Right ventricle myocardium inferior (tissue), 1 donor: ENCODE measurements at places on chromosomes 2 and 18.

GRCh38 chr2:25009954-25010353 lies 31.9 kb upstream of the EFR3B start:
- no peak for DNase-seq

DNA sequence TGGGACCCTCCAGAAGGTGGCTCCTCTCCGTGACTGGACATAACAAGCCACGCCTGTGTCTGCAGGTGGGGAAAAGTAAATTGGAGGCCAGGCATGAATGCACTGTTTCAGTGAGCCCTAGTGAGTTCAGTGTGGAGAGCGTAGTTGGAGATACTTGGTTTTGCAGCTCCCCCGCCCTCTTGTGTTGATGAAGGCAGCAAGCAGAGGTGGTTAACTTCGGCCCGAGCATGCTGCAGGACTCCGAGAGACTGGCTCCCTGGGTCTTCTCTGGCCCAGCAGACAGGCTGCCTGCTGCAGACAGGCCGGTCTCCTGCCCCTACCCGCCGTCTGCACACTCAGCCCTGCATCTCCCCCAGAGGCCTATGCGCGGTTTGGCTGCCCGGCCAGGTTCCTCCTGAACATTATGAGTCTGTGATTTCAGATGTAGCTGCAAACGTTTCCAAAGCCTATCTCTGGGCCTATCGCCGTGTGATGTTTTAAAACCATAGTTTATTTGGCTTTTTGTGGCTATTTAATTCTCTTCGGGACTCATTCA lies 102.4 kb downstream of the LDLRAD4 start:
- DNase-seq = no peak

GRCh38 chr2:83827618-83828017 lies 631.5 kb downstream of the SUCLG1 start:
- peak; percentile 5 for DNase-seq

DNA sequence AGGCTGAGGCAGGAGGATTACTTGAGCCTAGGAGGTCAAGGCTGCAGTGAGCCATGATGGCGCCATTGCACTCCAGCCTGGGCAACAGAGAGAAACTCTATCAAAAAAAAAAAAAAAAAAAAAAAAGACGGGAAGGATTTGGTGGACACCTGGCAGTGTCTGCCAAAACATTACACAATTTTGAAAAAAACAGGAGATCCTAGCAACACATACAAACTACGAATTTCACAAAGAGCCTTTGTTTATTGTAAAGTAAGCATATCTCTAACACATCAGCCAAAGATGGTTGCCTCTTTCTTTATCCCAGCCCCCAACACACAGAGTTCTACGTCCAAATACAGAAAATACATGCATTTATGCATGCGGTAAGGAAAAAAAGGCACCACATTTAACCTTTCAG lies 7.6 kb downstream of the GPR45 start:
- DNase-seq = no peak

- no peak for DNase-seq
Measured at GRCh38 chr18:78447211-78447610, 532.4 kb upstream of the SALL3 start.

DNA sequence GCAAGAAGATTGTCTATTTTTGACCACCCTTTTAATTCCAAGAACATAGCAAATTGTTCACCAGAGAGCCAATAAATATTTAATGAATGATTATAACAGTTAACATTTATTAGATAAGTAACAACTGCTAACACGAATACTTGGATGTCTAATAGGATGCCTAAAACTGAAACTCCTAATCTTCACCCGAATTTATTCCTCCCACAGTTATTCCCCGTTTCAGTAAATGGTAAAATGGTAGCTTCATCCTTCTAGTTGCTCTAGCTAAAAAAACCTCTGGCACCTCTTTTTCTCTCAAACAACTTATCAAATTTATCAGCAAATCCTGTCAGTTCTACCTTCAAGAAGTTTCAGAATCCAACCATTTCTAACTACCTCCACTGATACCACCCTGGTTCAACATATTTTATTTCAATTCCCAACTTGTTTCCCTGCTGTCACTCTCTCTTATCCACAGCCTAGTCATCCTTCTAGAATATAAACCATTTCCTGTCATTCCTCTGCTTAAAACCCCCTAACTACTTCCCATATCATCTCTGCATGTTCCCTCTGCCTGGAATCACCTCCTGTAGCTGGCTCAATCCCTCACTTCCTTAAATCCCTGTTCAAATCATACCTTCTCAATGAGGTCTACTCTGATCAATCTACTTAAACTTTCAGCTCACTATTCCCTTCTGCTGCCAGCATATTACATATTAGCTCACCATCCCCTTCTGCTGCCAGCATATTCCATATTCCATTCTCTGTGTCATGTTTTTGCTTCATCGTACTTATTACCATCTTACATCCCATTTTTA lies 93.8 kb downstream of the ROCK2 start:
- DNase-seq = no peak

DNA sequence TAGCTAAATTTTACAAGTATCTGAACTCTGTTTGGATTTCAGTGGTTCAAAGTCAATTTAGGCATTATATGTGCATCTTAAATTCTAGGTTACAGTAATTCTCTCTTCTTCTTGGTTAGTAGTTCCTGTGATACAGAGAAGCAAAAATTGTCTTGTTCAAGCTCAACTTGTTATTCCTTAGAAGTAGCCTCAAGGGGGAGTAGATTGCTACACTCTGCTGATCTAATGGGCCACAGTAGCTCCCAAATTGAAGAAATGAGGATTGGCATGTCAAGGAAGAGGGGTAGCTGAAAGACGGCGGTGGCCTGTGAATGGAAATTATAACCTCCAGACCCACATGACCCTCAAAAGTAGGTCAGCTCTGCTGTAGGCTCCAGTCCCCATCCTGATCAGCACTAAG lies 334.7 kb downstream of the HRH4 start:
- DNase-seq = no peak

- DNase-seq = no peak
Measured at GRCh38 chr18:79855147-79855933, 57.6 kb downstream of the KCNG2 start.

DNA sequence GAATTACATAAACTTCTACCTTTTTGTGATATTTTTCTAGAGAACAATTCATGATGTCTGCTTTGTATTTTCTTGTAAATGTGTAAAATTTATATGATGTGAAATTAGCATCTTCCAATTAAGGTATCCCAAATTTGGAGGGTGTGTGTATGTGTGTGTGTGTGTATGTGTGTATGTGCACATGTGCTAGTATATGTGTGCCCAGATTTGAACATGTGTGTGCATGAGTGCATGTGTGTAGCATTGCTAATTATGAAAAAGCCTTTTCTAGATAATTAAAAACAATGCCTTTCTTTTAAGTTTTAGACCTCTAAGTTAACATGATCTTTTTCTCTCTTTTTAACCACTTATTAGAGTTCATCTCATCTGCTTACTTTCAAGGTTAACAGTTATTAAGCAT lies 208.0 kb upstream of the SPOPL start:
- no peak for DNase-seq

DNA sequence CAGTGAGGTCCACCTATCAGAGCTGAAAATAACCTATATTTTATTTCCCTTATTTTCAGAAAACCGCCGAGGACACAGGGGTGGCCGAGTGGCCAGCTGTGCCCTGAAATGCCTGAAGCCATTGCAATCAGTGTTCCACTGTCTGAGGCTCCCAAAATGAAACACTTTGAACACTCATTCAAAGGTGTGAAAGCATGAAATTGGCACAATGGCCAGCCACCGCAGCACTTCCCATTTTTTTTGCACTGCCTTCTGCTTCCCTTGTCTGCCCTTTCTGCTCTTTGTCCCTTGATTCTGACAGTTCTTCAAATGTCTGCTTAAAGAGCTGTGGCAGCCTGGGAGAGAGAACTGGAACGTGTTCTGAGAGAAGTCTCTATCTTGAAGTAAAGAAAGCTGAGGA lies 1127.5 kb upstream of the CELF4 start:
- no peak for DNase-seq

GRCh38 chr2:225820826-225821225 lies 421.3 kb downstream of the NYAP2 start:
- no peak for DNase-seq

GRCh38 chr2:50438259-50438658 lies 593.7 kb downstream of the NRXN1 start:
- DNase-seq = no peak

- no peak for DNase-seq
Measured at GRCh38 chr2:20434588-20435294, 12.1 kb upstream of the RHOB start.

GRCh38 chr18:13437034-13437433 lies 218.5 kb downstream of the LDLRAD4 start:
- DNase-seq = no peak

- no peak for DNase-seq
Measured at GRCh38 chr2:46937471-46937901, 21.9 kb upstream of the MCFD2 start.

DNA sequence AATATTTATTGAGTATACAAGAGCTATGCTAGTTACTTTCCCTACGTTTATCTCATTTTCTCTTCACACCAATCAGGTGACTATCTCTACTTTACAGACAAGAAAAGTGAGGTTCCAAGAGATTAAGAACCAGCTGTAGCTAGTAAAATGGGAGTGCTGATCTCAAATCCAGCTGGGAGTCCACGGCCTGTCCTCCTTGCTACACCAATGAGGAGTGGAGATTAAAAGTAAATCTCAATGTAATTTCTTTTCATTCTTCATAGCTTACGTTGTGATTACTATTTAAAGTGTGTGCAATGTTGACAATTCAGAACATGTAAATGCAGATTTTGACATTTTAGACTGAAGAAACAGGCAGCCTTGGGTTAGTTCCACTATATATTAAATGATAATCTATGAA lies 53.9 kb upstream of the NRP2 start:
- DNase-seq = no peak

- no peak for DNase-seq
Measured at GRCh38 chr2:110858993-110859701, 126.8 kb downstream of the ACOXL start.

DNA sequence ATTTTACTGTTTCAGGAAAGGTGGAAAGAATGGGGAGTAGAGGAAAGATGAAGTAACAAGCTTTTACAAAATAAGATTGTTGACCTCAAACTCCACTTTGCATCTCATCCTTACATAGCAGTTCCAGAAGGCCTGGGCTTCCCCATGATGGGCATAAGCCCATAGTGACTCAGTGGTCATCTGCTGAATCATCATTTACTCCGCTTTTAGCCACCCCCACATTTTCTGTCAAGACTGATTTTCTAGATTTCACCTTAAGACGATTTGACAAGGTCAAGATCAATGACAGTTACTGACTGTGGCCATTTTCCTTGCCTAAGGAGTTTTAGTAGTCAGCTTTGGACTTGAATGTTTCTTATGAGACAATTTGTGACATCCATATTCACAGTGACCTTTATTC lies 49.4 kb downstream of the PLEKHM3 start:
- DNase-seq = no peak

DNA sequence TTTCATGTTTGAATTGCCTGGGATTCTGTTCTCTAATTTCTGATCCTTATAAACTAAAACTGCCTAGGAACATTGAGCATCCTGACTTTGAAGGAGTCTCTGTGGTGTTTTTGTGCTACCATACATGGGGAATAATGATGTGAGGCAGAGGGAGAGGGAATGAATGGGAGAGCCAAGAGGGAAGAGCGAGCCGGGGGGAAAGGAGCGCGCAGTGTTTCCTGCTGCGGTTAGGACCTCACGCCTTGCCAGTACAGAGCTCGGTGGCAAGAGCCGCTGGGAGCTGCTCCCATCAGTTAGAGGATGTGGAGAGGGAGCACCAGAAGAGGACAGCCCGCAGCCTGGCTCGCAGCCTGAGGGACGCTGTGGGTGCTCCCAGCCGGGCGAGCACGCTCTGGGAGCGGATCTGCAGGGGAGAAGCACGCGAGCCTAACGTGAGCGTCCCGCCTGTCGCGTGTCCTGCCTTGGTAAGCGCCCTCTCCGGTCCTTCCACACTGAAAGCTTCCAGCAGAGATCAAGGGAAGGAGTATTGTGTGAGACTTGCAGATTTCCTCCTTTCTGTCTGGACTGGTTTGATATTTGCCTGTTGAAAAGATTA lies 114.7 kb downstream of the FAM210A start:
- peak; percentile 78 for DNase-seq

GRCh38 chr2:55771612-55772011 lies 78.0 kb upstream of the PNPT1 start:
- no peak for DNase-seq

DNA sequence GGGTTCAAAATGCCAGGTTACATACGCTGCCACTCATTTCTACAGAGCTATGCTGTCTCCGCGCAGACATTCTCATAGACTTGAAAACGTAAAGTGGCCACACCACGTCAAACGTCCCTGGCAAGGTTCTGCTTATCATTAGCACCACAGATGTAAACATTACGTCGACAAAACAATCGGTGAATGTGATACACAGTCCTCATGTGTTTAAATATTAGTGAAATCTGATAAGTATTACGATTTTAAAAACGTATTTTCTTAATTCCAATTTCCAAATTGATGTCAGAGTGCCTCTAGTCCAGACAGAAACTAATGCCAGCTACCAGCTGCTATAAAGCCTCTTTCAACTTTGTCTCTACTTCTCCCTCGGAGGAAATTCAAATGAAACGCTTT lies 1.2 kb downstream of the STK17B start:
- DNase-seq = peak; percentile 71

DNA sequence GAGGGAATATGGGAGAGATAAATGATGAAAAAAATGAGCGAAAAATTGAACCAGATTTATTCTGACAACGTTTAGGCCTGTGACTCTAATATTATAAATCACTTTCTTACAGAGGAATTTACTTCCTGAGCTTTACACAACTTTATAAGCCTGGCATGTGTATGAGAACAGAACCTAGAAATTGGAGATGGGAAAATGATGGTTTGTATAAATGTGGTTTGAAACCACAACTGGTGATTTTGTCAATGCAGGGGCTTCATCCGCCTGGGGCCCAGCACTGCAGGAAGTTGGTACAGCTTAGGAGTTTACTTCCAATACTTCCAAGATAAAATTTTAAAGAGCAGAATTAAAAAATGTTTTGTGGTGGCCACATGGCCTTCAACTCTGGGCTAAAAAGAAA lies 82.3 kb downstream of the VAPA start:
- DNase-seq = no peak

DNA sequence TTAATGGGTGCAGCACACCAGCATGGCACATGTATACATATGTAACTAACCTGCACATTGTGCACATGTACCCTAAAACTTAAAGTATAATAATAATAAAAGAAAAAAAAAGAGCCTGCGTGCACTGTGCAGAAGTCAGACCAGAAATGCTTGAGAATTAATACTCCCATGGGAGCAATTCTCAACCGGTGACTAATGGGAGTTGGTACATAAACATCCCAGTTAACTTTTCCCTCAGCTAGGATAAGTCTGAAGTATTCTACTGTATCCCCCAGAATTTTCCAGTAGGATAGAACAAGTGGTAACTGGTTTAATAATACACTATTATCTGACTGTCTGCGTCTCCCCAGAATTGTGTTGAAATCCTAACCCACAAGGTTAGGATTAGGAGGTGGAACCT lies 113.6 kb upstream of the COL5A2 start:
- no peak for DNase-seq

GRCh38 chr2:20072436-20073158 lies 21.2 kb upstream of the LAPTM4A start:
- no peak for DNase-seq

GRCh38 chr2:215138479-215138878 lies at the start of gene ABCA12:
ABCA12 (minus strand) TSS chr2:215138626; CDS start chr2:215138208, 418 bp downstream.
- no peak for DNase-seq

- no peak for DNase-seq
Measured at GRCh38 chr18:24362757-24363156, 34.9 kb downstream of the OSBPL1A start.
